Activated T-helper 1 cell treated with Interleukin-2 at 50 U/mL for 16 hours (primary cell): ENCODE measurements at places on chromosomes 12 and 14.
A peak's percentile ranks its signal among the peaks of the same experiment; 100 is the strongest.

DNA sequence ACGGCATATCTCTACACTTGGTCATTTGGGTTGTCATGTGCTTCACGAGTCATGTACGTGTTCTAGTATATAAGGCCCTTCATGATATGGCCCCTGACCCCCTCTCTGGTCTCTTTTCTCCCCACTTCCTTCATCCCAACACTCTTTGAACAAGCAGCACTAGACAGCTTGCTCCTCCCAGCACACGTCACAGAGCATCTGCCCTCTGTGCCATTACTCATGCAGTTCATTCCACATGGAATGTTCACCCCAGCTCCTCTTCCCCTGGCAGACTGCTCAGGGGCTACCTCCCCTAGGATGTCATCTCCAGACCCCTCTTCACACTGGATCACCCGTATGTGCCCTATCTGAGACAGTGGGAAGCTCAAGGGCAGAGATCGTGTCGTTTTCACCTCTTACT lies 14.1 kb upstream of the LRP1-AS start:
- no peak for DNase-seq

- DNase-seq, result peak; percentile 24
These were observed 27.6 kb downstream of the BHLHE41 start for GRCh38 chr12:26097046-26097878.

- DNase-seq, result no peak
These were observed 11.6 kb upstream of the SRSF9 start for GRCh38 chr12:120481022-120481767.

- DNase-seq, result no peak
These were observed 93.3 kb upstream of the RIC8B start for GRCh38 chr12:106681210-106681609.

DNA sequence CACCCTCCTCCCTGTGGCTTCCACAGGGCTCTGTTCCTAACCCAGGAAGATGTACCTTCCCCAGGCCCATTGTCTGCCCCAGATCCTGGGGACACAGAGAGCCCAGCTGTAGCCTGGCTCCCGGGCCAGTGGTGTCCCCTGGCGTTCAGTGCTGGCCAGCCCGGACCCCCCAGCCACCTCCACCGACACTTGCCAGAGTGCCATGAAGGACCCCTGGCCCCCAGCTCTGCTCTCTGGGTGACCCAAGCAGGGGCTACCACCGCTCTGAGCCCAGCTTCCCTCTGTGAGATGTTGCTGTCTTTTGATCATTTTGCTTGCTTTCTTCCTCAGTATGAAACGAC lies 6.2 kb downstream of the INF2 start:
- DNase-seq, result no peak

DNA sequence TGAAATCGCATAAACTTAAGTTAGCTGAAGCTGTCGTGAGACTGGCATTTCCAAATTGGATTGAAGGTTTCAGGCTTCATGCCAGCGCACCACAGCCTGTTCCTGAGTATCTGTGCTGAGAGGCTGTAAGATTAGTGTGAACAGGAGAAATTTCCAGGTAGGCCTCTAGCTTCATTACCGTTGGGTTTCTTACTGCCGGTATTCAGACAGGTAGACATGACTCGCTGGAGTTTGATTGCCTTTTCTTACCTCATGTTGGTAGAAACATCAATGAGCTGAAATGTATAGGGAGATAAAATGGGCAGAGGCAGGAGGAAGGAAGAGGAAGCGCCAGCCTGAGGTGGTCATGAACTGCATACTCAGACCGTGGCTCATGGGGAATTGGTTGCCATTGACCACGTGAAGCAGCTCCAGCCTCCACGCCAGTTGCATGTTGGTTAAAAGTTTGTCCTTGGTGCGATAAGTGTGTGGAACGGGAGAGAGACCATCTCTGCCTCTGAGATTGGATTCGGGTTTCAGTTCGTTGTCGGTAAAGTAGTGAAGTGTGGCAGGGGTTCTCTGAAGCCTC lies 42.3 kb upstream of the MMP17 start:
- no peak for DNase-seq

GRCh38 chr12:52956987-52957386 lies 8.1 kb downstream of the KRT18 start:
- no peak for DNase-seq

GRCh38 chr12:67241482-67241881 lies 27.7 kb upstream of the CAND1 start:
- DNase-seq, result no peak

DNA sequence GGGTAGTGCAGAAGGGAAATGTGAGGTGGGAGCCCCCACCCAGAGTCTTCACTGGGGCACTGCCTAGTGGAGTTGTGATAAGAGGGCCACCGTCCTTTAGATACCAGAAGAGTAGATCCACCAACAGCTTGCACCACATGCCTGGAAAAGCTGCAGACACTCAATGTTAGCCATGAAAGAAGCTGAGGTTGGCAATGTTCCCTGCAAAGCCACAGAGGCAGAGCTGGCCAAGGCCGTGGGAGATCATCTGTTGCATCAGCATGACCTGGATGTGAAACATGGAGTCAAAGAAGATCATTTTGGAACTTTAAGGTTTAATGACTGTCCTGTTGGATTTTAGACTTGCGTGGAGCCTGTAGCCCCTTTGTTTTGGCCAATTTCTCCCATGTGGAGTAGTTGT lies 468.4 kb upstream of the FOXG1 start:
- DNase-seq, result no peak

- no peak for DNase-seq
These were observed 161.7 kb downstream of the BTG1 start for GRCh38 chr12:91983935-91984334.

DNA sequence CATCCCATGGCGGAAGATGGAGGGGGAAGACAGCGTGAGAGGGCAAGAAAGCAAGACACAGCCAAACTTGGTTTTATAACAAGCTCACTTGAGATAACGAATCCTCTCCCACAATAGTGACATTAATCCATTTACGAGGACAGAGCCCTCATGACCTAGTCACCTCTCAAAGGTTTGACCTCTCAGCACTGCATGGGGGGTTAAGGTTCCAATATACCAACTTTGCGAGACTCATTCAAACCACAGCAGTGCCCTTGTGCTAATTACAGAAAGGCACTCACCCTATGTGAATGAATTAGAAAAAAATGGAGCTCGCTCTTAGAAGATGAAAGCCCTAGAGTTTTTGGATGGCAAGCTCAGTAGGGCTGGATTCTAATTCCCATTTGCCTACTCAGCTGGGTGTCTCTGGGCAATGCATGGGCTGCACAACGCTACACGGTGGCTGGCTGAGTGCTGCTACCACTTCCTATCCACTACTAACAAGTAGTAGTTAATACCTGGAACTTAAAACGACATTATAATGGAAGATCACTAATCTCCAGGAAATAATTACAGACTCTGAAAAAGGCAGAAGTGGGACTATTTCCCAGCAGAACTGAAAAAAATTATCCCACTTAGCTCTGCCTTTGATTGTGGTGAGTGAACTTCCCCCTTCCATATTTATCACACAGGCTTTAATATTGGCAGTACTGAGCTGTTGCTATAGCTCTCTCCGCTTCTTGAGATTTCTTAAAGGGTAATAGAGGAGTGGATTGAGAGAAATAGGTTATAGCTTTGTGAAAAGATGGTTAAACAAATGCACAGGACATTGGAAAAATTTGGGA lies 27.5 kb downstream of the TESPA1 start:
- DNase-seq, result no peak

DNA sequence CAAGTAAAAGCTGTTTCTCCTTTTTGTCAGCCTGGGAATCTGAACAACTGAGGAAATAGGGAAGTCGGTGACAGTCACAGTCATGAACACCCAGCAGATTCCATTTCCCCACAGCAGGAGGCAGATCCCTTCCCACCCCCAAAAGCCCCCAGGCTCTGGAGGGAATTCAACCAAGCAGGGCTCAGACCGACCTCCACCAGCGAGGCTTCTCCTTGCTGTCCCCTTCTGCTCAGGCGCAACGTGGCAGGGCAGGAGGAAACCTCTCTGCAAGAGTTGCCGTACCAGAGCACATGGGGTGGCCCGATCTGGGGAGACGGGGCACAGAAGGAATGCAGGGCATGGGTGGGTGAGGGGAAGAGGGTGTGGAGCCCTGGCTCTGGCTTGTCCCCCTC lies 319 bp downstream of the GALNT6 start:
- DNase-seq, result no peak

DNA sequence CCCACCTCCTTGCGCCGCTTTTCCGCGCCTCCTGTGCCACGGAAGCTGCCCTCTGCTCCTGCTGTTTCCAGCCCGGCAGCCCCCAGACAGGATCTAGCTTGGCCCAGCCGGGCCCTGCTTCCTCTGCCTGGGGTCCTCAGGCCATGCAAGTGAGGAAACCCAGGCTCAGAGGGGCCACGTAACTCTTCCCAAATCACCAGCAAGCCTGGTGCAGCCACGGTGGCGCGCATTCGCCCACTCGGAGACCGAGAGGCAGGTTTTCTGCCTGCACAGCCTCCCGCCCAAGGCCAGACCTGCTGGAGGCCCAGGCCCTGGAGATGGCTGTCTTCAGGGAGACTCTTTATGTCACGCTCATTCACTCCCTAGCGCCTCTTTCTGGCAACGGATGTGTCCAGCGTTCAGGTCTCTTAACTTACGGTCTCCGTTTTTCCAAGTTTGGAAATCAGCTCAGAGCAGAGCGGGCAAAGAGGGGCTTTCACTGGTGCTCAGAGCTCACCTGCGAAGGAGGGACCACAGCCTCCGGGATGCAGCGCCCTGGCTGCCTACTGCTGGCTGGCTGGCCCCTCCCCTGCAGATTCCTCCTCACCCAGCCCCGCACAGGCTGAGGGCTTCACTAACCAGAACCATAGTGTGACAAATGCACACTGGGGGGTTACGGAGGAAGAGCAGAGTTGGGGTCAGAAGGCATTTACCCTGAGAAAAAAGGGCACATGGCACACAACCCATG lies 20.6 kb upstream of the CEP170B start:
- DNase-seq, result no peak

DNA sequence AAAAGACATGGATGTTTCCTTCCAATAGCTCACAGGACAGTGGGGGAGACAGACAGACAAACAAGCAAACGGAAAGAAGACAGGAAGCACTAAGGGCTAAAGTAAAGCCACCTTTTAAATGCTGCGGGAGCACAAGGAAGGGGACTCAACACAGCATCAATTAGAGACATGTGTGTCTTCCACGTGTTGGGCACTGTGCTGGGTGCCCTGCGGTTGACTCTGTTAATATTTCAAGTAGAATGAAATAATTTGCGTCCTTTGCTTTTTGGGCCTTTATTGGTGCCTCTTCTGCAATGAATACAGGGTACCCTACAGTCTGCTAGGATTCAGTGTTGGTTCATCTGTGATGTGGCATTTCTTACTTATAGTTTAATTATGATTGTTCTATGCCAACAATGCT lies 90.9 kb upstream of the CPM start:
- no peak for DNase-seq

DNA sequence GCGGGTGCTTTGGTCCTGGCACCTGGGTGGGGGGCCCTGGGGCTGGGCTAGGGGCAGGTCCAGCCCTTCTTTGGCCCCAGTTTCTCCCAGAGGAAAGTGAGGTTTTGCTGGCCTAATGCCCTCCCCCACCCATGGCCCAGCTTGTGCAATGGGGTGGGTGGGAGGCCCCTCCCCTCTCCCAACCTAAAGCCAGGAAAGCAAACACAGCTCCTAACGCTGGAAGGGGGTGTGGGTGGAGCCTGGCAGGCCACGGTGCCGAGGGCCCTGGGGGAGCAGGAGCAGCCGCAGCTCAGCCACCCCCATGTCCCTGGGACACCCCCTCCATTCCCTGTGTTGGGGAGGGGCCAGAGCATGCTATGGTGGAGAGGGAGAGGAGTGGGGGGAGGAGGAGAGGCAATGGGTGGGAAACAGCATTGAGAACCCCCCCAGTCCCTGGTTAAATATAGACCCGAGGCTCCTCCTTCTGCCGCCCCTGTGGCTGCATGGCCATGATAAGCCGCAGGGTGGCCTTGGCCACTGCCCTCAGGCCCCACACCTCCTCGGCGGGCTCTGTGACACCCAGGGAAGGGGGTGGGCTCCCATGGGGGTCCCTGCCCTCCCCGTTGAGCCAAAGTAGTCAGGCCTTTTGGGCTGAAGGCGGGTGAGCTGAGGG lies 4.7 kb downstream of the EXOC3L4 start:
- DNase-seq, result no peak

DNA sequence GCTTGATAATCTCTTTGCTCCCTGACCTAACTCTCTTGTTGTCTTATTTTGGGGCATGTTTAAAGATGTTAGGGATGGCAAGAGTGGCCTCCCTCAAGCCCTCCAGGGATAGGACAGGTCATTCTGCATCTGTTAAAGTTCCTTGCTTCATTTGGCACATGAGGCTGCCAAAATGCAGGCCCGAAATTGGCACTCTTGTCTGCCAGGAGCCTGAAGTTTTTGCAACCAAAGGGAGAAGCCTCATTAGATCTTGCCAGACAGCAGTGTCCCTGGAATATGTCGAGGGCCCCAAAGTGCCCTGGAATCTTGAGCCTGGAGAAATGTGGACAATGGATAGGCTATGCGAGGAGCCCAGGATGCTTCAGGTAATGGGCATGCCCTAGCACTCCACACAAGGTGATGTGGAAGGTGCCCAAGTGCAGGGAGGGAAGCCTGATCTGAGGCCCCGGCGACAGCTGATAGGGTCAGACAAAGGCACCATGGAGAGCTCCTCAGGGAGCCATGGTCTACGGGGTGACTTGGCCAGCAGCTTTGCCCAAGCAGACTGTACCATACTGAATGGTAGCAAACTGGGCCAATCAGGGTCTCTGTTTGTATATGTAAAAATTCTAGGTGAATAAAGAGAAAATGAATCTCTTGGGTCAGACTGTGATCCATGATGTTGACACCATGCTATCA lies 173.0 kb upstream of the WSCD2 start:
- DNase-seq, result no peak

DNA sequence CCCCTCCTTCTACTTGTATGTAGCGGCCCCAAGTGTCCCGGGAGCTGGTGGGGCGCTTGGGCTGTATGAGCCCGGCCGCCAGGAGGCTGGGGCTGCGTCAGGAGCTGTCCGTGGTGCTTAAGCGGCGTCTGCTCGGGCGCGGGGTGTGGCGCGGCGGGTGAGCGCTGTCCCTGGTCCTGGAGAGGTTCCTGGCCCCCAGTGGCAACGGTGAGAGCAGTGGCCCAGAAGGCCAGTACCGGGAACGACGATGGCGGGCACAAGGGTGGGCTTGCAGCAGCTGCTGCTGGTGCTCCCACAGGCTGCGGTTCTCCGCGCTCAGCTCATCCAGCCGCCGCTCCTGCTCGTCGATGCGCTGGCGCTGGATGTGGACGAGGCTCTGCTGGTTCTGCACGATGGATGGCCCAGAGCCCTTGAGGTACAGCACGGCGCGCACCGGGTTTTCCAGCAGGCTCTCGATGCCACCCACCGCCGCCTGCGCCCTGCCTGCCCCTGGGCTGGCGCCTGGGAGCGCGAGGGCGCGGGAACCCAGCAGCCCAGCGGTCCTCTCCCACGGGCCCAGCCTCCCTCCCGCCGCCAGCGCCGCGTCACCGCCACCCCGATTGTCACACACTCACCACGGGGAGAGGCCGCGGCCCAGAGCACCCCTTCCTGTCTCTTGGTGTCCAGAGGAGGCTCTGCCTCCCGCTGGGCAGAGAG lies 41.9 kb upstream of the FKBP4 start:
- DNase-seq, result peak; percentile 60
